ENCODE measurements at places on chromosomes 4 and X.

DNA sequence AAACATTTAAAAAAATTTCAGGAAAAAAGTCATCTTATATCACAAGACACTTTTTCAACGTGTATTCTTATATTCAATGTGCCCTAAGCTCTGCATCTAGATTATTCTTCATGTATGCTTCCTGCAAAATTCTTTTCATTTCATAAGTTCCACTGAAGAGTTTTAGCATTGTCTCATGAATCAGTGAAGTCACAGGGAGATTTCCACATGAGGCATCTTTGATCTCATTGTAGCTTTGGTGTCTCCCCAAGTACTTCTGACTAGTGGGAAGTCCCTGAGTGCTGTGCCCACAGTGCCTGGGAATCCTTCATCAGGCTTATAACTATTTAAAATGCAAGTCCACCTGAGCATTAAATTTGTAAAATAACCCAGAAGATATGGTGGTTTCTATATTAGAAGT lies 123.8 kb downstream of the MAD2L1 start:
- no peak for DNase-seq

- no peak for DNase-seq
Observed at GRCh38 chr4:184424993-184425758, 49.2 kb downstream of the IRF2 start.

GRCh38 chr4:129748991-129749390 lies 653.0 kb downstream of the C4orf33 start:
- no peak for DNase-seq

- DNase-seq, result peak; percentile 50
Observed at GRCh38 chr4:4386736-4387392, at the start of gene NSG1. TSS of gene NSG1 (plus strand) at chr4:4387102. CDS start at chr4:4387630, 528 bp downstream.

- no peak for DNase-seq
Observed at GRCh38 chrX:30806187-30806728, 82.8 kb downstream of the TAB3 start.

GRCh38 chr4:11429699-11430045 lies 978 bp upstream of the HS3ST1 start:
- no peak for DNase-seq

GRCh38 chr4:52861171-52861823 lies 820 bp upstream of the RASL11B start:
- DNase-seq, result no peak

DNA sequence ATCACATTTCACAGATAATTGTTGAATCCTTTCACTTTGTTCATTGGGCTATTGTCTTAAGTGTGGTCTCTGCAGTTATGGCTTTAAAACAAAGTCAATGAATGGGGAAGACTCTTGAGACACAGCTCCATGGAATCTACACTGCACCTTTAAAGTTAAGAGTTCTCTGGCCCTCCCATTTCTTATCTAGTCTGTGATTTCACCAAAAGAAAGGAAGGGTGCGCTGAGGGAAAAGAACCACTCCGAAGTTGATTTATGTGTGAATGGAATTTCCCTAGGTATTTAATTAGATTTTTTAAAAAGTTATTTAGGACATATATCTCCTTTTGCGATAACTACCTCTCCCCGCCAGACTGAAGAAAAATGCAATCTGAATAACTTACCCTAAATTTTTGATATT lies 2.5 kb downstream of the SEPTIN11 start:
- DNase-seq, result no peak

GRCh38 chr4:167290678-167291077 lies 56.4 kb upstream of the SPOCK3 start:
- DNase-seq, result no peak

DNA sequence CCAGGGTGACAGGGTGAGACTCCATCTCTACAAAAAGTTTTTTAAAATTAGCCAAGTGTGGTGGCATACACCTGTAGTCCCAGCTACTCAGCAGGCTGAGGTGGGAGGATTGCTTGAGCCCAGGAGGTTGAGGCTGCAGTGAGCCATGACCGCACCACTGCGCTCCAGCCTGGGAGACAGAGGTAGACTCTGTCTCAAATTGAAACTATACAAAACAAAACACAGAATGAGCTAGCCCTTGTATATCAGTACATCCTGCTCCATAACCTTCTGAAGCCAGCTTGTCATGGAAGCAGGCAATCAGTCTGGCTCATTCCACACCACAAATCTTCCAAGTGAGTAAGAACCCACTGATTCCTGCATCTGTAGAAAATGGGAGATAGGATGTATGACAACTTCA lies 49.0 kb downstream of the CD99L2 start:
- DNase-seq, result no peak

GRCh38 chr4:55255179-55255578 lies 90.9 kb upstream of the SRD5A3 start:
- DNase-seq, result no peak

- peak; percentile 80 for DNase-seq
Observed at GRCh38 chrX:70452143-70452733, 7.6 kb downstream of the DLG3 start.

- no peak for DNase-seq
Observed at GRCh38 chr4:73221734-73222133, 36.9 kb downstream of the ANKRD17 start.

- no peak for DNase-seq
Observed at GRCh38 chr4:142407596-142407995, 438.5 kb downstream of the INPP4B start.

DNA sequence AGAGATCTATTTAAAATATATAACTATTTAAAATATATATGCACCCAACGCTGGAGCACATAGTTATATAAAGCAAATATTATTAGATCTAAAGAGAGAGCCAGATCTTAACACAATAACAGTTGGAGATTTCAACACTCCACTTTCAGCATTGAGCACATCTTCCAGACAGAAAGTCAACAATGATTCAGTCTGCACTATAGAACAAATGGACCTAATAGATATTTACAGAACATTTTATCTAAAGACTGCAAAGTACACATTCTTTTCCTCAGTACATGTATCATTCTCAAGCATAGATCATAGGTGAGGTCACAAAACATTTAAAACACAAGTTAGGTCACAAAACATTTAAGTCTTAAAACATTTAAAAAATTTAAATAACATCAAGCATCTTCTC lies 36.4 kb downstream of the NLRP2B start:
- DNase-seq, result no peak

- peak; percentile 62 for DNase-seq
Observed at GRCh38 chrX:71664889-71665491, 2.4 kb upstream of the LOC101059915 start.

DNA sequence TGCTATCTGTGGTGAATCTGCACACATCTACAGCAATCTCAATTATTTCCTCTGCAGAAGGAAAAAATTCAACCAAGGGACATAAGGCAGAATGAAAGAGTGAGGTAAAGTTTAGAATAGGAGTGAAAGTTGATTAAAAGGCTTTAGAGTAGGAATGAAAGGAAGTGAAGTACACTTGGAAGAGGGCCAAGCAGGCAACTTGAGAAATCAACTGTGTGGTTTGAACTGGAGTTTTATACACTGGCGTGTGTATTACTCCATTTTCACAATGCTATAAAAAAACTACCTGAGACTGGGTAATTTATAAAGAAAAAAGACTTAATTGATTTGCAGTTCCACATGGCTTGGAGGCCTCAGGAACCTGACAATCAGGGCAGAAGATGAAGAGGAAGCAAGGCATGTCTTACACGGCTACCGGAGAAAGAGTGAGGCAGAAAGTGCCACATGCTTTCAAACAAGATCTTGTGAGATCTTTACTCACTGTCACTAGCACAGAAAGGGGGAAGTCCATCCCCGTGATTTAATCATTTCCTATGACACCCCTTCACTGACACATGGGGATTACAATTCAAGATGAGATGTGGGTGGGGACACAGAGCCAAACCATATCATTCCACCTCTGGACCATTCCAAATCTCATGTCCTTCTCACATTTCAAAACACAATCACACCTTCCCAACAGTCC lies 234.8 kb downstream of the IL15 start:
- no peak for DNase-seq

- no peak for DNase-seq
Observed at GRCh38 chr4:88017516-88018297, 10.3 kb downstream of the PKD2 start.

- no peak for DNase-seq
Observed at GRCh38 chr4:18185491-18185890, 163.9 kb upstream of the LCORL start.

DNA sequence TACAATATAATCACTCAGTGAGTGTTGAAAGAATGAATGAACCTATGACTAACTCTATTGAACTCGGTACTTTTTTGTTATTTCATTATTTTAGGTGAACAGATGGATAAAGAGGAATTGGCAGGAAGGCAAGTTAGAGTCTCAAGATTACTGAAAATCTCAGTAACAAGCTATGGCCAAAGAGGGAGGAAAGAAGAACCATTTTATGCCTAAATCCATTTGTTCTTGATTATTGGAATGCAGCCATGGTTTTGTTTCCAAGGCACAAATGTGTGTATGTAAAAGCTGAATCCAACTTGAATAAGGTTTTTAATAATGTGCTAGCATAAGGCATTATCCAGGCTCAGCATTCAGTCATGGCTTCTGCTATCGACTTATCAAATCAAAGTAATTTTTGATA lies 196.4 kb downstream of the DTHD1 start:
- DNase-seq, result no peak

DNA sequence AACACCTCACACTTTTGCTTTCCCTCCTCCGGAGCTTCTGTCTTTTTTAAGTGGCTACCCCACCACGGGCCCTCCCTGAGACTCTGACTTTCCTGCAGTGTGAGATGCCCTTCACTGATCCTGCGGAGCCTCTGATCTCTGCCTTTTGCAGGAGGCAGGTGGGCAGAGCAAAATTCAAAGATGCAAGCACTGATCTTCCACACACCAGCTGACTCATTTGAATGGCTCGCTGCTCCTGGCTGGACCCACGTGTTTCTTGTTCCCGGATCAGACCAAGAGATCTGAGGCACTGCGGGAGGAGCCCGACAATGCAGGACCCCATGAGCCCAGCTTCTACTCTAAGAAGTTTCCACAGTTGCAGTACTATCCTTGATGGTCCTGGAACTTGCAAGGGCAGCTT lies 1607.9 kb upstream of the TENM3 start:
- DNase-seq, result no peak

- no peak for DNase-seq
Observed at GRCh38 chr4:85557016-85557901, 82.3 kb downstream of the ARHGAP24 start.

DNA sequence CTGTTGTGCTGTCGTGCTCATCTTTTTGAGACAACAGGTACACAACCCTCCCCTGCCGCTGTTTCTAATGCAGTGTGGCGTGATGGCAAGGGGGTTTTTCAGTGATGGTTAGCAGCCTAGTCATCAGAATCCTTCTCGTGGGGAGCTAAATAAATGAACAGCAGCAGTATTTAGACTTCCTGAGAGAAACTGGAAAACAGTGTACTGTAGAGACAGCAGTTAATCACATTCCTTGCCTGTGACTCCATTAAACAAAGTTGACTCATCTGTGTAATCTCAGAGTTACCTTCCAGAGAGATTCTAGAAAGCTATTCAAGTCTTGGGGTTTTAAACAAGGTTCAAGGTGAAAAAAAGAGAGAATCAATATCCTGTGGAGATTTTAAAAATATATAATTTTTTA lies 1753.2 kb upstream of the PCDH7 start:
- DNase-seq, result no peak

- DNase-seq, result no peak
Observed at GRCh38 chr4:144189121-144189520, 48.6 kb upstream of the GYPA start.

- DNase-seq, result no peak
Observed at GRCh38 chr4:169657470-169658107, 37.2 kb downstream of the CLCN3 start.

- DNase-seq, result no peak
Observed at GRCh38 chrX:19794690-19795089, 92.7 kb downstream of the SH3KBP1 start.

GRCh38 chr4:30525662-30526315 lies 194.4 kb upstream of the PCDH7 start:
- no peak for DNase-seq

DNA sequence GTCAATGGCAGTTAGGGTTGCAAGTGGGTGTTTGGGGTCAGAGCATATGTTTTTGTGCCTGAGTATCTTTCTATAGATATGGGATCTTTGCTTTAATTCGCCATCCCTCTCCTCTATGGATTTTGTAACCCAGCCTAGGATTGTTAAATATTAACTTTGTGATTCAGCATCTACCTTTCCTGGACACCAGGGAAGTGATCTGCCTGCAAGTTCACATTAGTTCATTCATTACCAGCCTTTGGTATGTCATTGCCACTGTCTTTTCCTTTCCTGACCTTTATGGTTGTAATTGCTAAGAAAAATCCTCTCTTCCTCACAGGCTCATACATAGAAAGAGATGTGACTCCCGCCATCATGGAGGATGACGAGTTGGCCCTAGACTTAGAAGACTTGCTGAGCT lies 73.8 kb downstream of the KIT start:
- DNase-seq, result no peak

GRCh38 chr4:80073473-80074008 lies 512 bp upstream of the ANTXR2 start:
- no peak for DNase-seq

GRCh38 chr4:87423317-87424098 lies 1.1 kb downstream of the NUDT9 start:
- no peak for DNase-seq

DNA sequence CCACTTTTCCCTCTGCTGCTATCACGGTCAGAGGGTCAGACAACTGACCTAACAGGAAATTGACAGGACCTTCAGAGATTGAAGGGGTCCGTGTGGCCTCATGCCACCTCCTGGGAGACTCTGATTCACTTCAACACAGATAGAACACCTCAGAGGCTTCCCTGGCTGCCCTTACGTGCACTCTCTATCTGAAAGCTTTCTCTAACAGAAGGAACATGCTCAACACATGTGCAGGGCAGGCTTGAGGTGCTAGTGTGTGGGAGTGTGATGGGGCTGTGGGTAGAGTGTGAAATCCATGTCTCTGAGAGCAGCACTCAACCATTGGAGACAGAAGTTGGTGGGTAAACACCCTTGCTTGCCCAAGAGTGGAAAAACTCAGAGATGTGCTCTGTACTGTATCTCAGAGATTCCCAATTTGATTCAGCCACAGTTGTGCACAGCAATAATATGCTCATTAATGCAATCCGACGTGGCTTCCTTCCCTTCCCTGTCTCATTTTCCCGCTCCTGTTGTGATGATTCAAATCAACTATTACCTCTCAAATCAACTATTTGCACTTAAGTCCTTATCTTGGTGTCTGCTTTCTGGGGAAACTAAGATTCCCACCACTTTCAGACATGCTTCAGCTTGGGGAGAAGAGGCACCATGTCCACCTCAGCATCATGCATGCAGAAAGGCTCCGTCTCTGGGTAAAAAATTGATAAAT lies 62.0 kb upstream of the MAGEB2 start:
- DNase-seq, result no peak

GRCh38 chrX:111646515-111646914 lies 34.5 kb upstream of the ALG13 start:
- DNase-seq, result no peak

DNA sequence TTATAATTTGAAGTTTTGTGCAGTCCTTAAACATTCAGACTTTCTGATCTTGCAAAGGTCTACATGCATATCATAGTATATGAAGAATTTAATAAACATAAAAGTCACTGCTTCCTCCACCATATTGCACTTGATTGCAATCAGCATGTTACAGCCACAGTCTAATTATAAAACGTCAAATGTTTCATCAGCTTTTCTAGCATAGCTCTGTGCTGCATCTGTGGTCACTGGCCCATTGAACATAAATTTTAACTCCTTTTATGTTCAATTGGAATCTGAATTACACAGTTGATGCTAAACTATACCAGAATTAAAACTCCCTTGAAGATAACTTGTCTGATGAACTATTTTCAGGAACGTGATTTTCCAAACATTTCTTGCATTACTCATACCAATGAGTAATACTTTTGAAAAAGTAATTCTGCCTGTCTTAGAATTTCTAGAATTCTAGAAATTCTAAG lies 329.1 kb downstream of the GALNTL6 start:
- no peak for DNase-seq

- DNase-seq, result no peak
Observed at GRCh38 chrX:101062176-101062575, 10.3 kb upstream of the TRMT2B start.

Measured in right cardiac atrium (tissue), 5 donors.